Activated CD4-positive, CD25-positive, alpha-beta regulatory T cell treated with anti-CD3 and anti-CD28 coated beads, Interleukin-2, amount 50 U/mL, for 24 hours (primary cell): ENCODE measurements at places on chromosomes 16 and 17.
A peak's percentile ranks its signal among the peaks of the same experiment; 100 is the strongest.

GRCh38 chr17:50396261-50397110, 837 bp downstream of the LRRC59 start:
- peak; percentile 47 for ATAC-seq

DNA sequence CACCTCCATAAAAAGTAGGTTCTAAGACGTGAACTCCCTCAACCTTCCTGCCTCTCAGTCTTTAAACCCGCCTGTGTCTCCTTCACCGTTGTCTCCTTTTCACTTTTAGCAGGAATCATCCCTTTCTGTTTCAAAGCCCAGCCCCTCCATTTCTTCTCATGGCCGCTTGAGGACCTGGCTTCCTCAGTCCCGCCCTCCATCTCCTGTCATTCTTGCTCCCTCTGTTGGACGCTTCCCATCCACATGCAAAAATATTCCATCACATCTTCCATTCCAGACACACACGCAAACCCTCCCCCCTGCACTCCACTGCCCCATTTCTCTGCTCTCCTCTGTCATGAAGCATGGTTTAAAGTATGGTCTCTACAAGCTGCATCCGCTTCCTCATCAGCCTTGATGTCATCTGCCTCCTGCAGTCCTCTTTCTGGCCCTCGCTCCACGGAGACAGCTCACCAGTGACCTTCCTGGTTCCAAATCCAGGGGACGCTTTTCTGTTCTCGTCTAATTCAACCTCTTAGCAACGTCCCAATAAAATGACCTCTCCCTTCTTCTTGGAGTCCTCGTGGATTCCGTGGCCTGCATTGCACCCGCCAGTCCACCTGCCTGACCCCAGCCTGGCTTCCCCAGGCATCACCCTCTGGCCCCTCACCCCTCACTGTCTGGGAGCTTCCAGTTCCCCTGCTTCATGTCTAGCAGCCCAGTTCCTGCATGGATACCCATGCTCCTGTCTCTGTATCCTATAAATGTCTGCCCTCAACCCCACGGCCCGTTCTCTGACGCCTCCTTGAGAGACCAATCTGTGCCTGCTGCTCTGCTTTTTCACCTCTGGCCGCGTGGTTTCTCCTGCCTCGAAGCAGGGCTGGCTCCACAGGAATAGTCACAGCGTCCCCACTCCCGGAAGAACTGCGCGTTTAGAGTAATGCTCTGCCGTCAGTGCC, 26.2 kb downstream of the ANKRD40 start:
- no peak for ATAC-seq

GRCh38 chr16:57616241-57616640, 12.2 kb upstream of the ADGRG1 start:
- no peak for ATAC-seq

GRCh38 chr17:55629995-55630394, 92.7 kb downstream of the TMEM100 start:
- ATAC-seq = no peak

GRCh38 chr16:12971241-12971640, 69.8 kb downstream of the SHISA9 start:
- no peak for ATAC-seq

GRCh38 chr17:16484445-16485175, 7.4 kb downstream of the LRRC75A start:
- no peak for ATAC-seq

DNA sequence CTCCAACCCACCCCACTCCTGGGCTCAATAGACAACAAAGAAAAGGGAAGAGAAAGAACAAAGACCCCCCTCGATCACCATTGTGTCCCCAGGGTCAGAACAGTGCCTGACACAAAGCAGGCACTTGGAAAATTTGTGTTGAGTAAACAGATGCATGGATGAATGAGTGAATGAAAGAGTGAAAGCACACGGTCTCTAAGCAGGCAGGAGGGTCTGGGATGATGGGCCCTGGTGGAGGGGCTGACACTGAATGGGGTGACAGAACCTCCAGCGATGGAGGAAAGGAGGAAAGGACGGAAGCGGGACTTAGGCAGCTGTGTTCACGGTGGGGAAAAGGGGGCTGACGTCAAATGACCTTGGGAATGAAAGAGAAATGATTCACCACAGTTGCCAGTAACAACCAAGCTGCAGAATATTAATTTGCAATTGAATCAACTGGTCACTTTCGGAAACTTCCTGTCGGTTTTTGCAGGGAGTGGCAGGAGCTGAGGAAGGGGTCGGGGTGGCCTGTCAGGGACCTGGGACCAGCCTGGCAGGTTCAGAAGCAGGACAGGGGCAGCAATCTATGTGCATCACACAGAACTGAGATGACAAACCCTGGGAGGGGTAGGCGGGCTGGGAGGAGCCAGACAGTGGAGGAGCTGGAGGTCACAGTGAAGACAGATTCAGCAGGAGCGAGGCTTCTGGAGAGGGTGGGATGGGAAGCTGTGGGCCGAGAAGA, 6.7 kb upstream of the GAST start:
- ATAC-seq = no peak
